ENCODE measurements at places on chromosomes 12 and 14.

- no peak for DNase-seq
Measured at GRCh38 chr14:21095430-21096205, 2.8 kb downstream of the ZNF219 start.

DNA sequence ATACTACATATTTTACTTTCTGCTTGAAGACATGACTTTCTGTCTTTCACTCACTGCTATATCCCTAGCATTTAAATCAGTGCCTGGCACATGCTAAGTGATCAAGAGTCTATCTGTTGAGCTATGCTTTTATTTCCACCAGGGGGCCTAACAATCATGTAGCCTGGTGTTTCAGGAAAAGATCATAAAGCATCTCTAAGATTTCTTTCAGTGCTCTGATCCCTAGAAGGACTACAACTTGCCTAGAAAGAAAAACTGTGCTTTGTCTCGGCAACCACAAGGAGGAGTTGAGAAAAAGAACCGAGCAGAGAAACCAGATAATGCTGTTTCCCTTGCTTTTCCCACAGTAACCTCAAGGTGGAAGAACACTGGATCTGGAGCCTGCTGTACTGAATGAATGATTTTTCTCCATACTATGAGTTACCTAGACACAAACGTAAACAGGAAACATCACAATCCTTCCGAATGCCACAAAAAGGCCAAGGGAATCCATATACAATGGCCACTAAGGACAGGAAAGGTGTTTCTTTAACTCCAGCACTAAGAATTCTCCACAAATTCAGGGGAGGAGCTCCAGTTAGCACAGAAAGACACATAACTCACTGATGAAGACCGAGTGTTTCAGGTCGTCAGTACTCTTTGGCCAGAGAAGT lies 1.2 kb downstream of the CRY1 start:
- peak; percentile 71 for DNase-seq

GRCh38 chr12:51049525-51049924 lies 1.4 kb downstream of the LETMD1 start:
- no peak for DNase-seq

DNA sequence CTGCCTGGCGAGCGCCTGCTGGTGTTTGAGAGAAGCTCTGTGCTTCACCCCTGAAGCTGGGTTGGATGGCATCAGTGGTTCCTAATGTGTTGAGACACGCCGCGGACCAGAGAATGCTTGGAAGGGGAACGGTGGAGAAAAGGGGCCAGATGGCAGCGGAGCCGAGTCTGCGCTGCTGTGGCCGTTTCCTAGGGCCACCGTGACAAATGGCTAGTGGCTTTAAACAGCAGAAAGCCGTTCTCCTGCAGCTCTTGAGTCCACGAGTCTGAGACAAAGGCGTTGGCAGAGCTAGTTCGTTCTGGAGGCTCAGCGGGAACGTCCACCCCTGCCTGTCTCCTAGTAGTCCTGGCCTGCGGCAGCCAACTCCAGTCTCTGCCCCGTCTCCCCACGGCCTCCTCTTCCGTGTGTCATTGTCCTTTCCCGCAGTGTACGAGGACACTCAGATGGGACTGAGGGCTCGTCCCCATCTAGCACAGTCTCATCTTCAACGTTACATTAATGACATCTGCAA lies 103.6 kb downstream of the ADGRD1 start:
- DNase-seq: no peak

DNA sequence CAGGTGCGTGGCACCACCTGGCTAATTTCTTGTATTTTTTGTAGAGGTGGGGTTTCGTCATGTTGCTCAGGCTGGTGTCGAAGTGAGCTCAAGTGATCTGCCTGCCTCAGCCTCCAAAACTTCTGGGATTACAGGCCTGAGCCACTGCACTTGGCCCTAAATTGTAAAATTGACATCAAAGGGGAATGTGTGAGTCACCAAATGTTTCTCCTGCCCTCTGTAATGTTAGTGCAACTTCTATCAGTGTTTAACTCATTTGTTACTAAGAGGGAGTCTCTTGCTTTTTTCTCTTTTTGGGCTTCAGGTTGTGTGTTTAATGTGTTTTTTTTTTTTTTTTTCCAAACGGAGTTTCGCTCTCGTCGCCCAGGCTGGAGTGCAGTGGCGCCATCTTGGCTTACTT lies 2.3 kb downstream of the TULP3 start:
- DNase-seq: no peak

DNA sequence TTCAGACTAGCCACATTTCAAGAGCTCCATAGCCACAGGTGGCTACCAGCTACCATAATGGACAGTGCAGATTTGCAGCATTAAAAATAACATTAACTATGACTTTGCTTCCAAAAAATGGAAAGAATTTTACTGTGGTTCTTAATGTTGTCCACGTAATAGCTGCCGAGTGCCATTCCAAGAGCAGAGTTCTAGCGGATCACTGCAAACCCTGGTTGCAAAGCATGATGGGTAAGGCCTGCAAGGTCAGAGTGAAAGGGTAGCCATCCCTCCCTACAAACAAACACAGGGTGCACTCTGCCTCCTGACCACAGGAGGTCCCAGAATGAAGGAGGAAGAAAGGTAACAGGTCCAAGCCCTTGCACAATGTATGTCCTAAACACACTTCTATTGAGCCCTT lies 157.6 kb downstream of the DPF3 start:
- DNase-seq: no peak

DNA sequence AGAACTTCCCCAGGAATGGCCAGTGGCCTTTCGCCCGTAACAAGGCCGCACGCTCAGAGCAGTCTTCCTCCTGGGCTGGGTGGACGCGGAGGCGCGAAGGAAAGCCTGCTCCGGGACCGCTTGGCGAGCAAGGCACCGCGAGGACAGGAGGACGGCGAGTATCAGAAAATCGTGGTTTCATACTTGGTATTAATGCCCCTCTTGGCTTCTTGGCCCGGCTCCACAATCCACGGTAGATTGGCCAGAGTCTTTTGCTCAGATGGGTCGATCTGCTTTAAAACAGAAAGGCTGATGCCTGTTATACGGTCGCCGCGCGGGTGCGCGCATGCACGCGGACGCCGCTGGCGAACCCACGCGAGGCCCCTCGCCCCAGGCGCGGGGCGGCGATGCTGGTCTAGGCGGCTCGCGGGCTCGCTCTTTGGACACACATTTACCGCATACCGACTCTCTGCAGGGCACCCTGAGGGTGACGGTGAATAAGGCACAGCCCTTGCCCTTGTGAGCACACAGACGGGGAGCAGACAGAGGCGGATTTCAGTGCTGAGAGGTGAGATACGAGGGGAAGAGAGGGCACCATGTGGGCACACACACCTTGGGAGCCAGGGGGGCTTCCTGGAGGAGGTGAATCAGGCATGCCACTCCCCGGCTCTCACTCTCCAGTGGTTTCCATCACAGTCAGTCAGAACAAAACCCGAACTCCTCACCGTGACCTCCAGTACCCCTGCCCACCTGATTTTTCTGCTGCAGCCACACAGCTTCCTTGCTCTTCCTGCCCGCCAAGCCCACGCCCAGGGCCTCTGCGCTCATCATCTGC lies 100.7 kb downstream of the APAF1 start:
- DNase-seq: peak; percentile 10

GRCh38 chr12:120110550-120111501 lies 5.7 kb downstream of the RAB35 start:
- peak; percentile 66 for DNase-seq

- DNase-seq: no peak
Measured at GRCh38 chr14:61889914-61890351, 127.7 kb downstream of the SNAPC1 start.

- DNase-seq: no peak
Measured at GRCh38 chr14:82521191-82521590, 987.5 kb upstream of the SEL1L start.

GRCh38 chr12:78004249-78005093 lies 173.8 kb downstream of the NAV3 start:
- no peak for DNase-seq

- no peak for DNase-seq
Measured at GRCh38 chr14:52332269-52332668, 18.2 kb downstream of the PTGER2 start.

GRCh38 chr14:72738161-72738611 lies 155.7 kb downstream of the DPF3 start:
- DNase-seq: no peak

DNA sequence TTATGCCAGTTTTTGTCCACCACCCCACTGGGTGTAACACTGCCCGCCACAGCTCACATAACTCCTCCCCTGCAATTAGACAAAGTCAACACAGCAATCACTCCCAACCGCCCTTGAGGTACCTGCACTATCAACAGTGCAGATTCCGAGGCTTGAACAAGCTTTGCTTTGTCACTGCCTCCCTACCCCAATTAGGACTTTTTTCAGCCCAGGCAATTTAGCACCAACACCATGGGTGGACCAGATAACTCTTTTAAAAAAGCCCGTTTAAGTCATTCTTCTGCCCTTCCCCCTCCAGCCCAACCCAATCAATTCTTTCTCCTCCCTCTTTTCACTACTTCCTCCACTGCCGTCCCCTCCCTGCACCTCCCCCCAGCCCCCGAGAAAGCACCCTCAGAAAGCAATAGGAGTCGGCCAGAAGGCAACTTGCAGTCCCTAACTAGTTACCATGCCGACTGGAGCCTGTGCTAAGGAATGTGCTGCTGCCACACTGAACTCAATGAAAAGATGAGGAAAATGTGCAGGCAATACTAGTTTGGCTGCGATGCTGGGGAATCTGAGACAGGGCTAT lies 45.7 kb upstream of the OTX2 start:
- DNase-seq: no peak

DNA sequence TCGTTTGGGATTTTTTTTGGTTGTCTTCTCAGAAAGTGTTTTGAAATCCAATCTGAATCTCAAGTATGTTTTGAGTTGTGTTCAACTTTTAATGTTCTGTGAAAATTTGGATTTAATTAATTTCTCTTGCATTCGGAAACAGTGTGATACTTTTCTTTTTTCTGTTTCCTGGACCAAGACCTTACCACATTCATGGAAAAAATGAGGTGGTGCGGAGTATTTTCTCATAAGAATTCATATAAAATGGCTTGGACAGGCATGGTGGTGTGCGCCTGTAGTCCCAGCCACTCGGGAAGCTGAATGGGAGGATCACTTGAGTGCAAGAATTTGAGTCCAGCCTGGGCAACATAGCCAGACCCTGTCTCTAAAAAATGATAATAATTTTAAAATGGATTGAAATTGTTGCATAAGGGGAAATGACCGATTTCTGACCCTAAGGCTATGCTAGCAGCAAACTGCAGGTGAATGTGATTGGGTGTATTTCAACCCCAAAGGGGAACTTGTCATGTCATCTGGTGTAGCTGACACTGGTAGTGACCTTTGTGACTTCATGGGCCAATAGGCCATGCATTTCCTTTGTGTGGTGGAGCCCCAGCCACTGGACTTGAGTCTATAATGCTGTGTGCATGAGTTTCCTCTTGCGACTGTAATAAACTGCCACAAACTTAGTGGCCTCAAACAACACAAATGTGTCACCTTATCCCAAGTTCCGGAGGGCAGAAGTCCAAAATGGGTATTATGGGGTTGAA lies 123.5 kb upstream of the RFLNA start:
- no peak for DNase-seq

DNA sequence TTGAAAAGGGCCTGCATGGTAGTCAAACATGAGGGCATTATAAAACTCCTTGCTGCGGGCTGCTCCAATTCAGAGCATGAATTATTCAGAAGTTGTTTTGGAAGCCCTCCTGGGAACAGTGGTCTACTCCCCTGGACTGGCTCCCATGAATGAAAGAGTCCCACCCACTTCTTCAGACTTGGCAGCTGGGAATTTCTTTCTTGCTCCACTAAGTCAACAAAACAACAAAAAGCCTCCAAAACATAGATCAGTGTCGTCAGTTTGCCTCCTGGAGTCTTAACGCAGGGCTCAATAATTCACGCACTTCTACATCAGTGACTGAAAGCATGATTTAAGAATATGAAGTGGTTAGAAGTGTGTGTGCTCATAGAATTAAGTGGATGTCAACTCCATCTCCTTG lies 37.9 kb downstream of the AKAP6 start:
- no peak for DNase-seq

DNA sequence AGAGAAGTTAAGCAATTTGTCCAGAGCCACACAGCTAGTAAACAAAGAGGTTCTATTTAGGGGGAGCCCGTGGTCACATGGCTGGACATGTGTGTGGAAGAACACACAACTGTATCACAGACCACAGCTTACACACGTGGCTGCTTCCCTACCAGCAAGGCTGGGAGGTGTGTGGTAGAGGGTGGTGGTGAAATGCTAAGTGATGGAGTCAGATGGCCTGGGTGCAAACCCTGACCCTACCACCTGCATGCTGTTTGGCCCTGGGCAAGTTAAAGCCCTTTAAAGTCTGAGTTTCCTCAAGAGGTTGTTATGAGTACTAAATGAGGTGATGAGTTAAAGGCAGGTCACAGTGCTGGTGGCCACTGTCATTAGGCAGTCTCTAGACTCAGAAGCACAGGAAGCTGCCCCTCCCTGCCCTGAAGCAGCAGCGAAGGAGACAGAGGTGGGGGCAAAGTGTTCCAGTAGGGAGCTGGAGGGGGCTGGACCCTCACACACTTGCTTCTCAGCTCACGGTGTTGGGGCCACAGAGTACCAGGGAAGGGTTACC lies 64.2 kb downstream of the ERH start:
- DNase-seq: no peak

- DNase-seq: no peak
Measured at GRCh38 chr14:92362781-92363235, 39.8 kb downstream of the SLC24A4 start.

- no peak for DNase-seq
Measured at GRCh38 chr14:91867316-91867988, at the start of gene TC2N. TC2N (minus strand) TSS chr14:91867536; CDS start chr14:91813769, 53,767 bp downstream.

GRCh38 chr14:76339728-76340615 lies 36.0 kb upstream of the ESRRB start:
- DNase-seq: no peak

DNA sequence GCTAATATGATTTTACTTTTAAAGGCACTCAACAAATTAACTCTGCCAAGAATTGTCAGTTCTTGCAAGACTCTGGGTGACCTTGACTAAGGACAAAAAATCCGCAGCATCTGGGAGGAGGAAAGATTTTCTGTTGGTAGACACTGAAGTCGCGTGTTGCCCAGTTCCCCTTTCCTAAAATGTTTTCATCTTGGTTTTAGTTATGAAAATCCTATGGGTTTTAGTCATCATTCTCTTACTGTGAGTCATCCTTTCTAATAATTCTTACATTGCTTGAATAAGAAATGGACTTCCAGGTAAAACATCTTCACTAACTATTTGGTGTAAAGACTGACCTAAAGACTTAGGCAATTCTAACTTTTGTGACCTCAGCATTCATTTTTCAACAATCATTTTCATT lies 9.1 kb downstream of the GSG1 start:
- no peak for DNase-seq

- no peak for DNase-seq
Measured at GRCh38 chr12:49028666-49029275, 10.2 kb upstream of the PRKAG1 start.

DNA sequence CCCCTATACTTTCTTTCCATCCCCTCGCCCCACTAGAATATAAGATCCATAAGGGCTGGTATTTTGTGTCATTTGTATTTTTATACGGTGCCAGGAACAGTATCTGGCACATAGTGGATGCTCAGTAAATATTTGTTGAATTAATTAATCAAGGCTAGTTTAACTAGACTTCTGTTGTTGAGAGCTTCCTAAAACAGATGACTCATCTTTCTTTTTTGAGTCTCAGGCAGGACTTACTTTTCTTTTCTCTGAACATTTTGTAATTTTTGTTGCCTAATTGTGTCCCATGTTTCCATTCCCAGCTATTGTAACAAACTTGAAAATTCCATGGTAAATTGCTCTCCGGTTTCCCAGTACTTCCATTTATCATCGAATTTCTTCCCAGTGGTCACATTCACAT lies 16.7 kb downstream of the STK38L start:
- no peak for DNase-seq

- no peak for DNase-seq
Measured at GRCh38 chr12:24997970-24998582, 49.2 kb upstream of the BCAT1 start.
